Stimulated activated CD4-positive, alpha-beta T cell treated with anti-CD3 and anti-CD28 coated beads, Interleukin-15, amount 100 ng/mL, for 24 hours (primary cell): ENCODE measurements at places on chromosomes 1 and 21.

DNA sequence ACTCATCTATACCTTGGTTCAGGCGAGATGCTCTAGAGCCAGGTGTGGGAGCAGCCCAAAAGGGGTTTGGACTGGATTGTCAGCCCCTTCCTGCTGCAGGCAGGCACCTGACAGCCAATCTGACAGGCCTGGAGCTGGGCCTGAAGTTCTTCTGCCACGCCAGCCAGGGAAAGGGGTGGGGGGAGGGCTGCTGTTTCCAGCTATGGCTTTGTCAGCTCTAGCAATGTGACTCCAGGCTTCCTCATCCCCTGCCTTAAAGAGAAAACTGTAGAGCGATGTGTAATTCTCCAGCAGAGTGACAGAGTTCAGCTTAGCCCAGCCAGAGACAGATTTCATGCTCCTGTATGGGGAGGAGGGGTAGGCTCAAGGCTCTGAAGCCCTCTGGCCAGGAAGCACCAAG, 30.3 kb downstream of the WNT4 start:
- DNase-seq = no peak

- DNase-seq = no peak
Observed at GRCh38 chr1:215857317-215857716, 290.2 kb downstream of the KCTD3 start.

- DNase-seq = no peak
Observed at GRCh38 chr1:41349361-41350054, 11.7 kb upstream of the FOXO6 start.

- no peak for DNase-seq
Observed at GRCh38 chr1:24051206-24051945, 60.6 kb downstream of the MYOM3 start.
